Smooth muscle cell of trachea (primary cell): ENCODE measurements at places on chromosomes 7 and 10. TPM values are rescaled to one million over a fixed set of nuclear protein-coding genes. Genes with fewer than 3 reads are reported as not detected.

The DPP6 gene
- not detected in 2 replicates for total RNA-seq

The NEURL1 gene
- total RNA-seq: under 0.01 and 0.17 TPM in 2 replicates

The UTF1 gene
- not detected in 2 replicates for total RNA-seq

The P4HA1 gene
- 196 and 231 TPM in 2 replicates for total RNA-seq

The TRPV5 gene
- total RNA-seq: not detected in 2 replicates

The WNT16 gene
- total RNA-seq: 0.50 and 1.2 TPM in 2 replicates

The CHAT gene
- total RNA-seq: not detected in 2 replicates

The SRI gene
- total RNA-seq: 103 and 183 TPM in 2 replicates

The PNLIPRP1 gene
- not detected in 2 replicates for total RNA-seq

The DPYSL4 gene
- total RNA-seq: 1.3 and 4.2 TPM in 2 replicates

The DNAH11 gene
- under 0.01 and 1.5 TPM in 2 replicates for total RNA-seq

The GIMAP5 gene
- not detected in 2 replicates for total RNA-seq

The GRM3 gene
- not detected in 2 replicates for total RNA-seq

The VAX1 gene
- not detected in 2 replicates for total RNA-seq

The IGFBP3 gene
- total RNA-seq: 11.6 and 33.7 TPM in 2 replicates

The GNAT3 gene
- total RNA-seq: not detected in 2 replicates

The SGCE gene
- 87.5 and 115 TPM in 2 replicates for total RNA-seq

The MCM7 gene
- 16.7 and 118 TPM in 2 replicates for total RNA-seq

The OPN4 gene
- not detected in 2 replicates for total RNA-seq
